Dermis lymphatic vessel endothelial cell (primary cell): ENCODE measurements at places on chromosomes 6 and 20. TPM values are rescaled to one million over a fixed set of nuclear protein-coding genes. Genes with fewer than 3 reads are reported as not detected.

The RSPH4A gene
- total RNA-seq: 0.65 and 2.6 TPM in 2 replicates

The PLN gene
- total RNA-seq: under 0.01 TPM in 1 of 2 replicates, not detected in the other

The LBP gene
- total RNA-seq: under 0.01 TPM in 1 of 2 replicates, not detected in the other

The SIRPA gene
- 29.4 and 54.7 TPM in 2 replicates for total RNA-seq

The RAB44 gene
- not detected in 2 replicates for total RNA-seq

The PGC gene
- total RNA-seq: not detected in 2 replicates

The ADTRP gene
- total RNA-seq: 0.09 and 0.11 TPM in 2 replicates

The HSPA1L gene
- 1.2 and 1.5 TPM in 2 replicates for total RNA-seq

The ASIP gene
- not detected in 2 replicates for total RNA-seq

The CALHM4 gene
- total RNA-seq: 0.11 and 0.26 TPM in 2 replicates

The CALHM5 gene
- 1.3 and 2.6 TPM in 2 replicates for total RNA-seq

The IMPG1 gene
- total RNA-seq: not detected in 2 replicates

The GRIK2 gene
- total RNA-seq: under 0.01 and 0.09 TPM in 2 replicates

The PBOV1 gene
- total RNA-seq: not detected in 2 replicates

The SCGN gene
- total RNA-seq: not detected in 2 replicates

The LAMA2 gene
- total RNA-seq: 0.09 and 0.11 TPM in 2 replicates

The KCNS1 gene
- 0.09 and 0.11 TPM in 2 replicates for total RNA-seq

The SRMS gene
- total RNA-seq: not detected in 2 replicates

The CST9L gene
- not detected in 2 replicates for total RNA-seq

The PRRT1 gene
- total RNA-seq: under 0.01 TPM in 1 of 2 replicates, not detected in the other

The MYCT1 gene
- 144 and 192 TPM in 2 replicates for total RNA-seq

The WRNIP1 gene
- 43.5 and 50.3 TPM in 2 replicates for total RNA-seq

The LY6G6C gene
- not detected in 2 replicates for total RNA-seq

The ESR1 gene
- total RNA-seq: not detected in 2 replicates

The RIMS4 gene
- not detected in 2 replicates for total RNA-seq

The ZNF311 gene
- total RNA-seq: under 0.01 and 0.17 TPM in 2 replicates

The ELOVL4 gene
- 0.11 and 0.60 TPM in 2 replicates for total RNA-seq

The VSX1 gene
- not detected in 2 replicates for total RNA-seq

The PCK1 gene
- not detected in 2 replicates for total RNA-seq

The CTAGE9 gene
- total RNA-seq: not detected in 2 replicates

The HTR1E gene
- total RNA-seq: not detected in 2 replicates

The ZSCAN12 gene
- 3.7 and 5.1 TPM in 2 replicates for total RNA-seq

The GPR63 gene
- under 0.01 TPM in 2 replicates for total RNA-seq

The NFS1 gene
- 6.5 and 15.7 TPM in 2 replicates for total RNA-seq
